Mammary epithelial cell (primary cell): ENCODE measurements at places on chromosomes 7 and 10.

DNA sequence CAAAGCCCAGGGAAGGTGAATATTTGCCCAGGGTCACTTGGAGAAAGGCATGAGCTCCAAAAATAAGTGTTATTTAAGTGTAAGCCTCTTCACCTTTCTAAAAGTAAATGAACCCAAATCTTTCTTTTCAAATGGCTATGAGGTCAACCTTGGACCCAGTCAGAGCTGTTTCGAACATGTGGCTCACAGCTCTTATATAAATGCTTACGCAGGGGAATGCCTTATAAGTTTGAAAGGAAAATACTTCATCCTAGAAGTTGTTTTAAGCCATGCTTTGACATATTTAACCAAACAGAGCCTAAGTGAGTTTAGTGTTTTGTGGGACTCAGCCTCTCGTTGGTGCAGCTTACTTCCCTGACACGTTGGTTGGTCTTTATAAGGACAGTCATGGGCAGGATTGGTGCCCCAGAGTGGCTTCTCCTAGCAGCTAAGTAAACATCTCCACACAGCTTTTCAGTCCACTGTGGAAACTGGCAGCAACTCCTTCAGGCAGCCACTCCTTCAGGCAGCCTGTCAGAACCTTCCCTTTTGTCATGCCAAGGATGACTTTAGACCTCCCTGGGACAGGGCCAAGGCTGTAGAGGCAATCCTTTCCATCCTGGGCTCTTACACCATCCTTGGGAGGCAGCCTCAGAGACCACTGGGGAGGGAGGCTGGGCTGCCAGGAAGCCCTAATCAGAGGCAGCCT is 43.6 kb downstream of the MINDY4 start:
- no peak for DNase-seq

DNA sequence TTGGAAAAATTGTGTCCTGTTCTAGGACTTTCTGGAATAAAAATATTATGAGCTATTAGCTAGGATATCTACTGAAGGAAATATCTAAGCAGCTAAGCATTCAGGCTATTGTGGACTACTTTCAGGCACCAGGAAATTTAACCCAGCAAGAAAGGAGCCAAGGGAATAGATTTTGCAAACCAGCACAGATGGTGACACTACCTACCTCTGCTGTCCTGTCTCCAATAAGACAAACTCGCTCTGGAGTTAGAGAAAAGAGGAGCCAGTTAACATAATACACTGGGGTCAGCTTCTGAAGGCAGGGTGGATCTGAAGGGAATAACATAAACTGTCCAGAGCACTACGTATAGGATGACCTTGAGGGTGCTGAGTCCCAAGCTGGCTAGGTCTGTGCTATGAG is 223.7 kb upstream of the PRSS58 start:
- no peak for DNase-seq

GRCh38 chr7:51444936-51445335 is 128.3 kb upstream of the COBL start:
- no peak for DNase-seq

DNA sequence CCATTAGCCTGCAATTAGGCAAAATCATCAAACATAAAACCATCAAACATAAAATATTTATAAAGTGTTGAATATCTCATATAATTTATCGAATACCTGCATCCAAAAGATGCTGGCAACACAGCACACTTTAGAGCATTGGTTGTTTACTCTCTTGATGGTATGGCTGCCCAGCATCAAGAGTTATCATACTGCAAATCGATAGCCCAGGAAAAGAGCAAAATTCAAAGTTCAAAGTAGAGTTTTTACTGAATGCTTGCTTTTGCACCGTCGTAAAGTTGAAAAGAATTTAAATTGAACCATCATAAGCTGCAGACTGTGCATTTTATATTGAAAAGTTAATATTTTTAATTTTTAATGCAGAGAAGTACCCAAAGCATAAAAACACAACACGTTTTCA is 4.2 kb upstream of the GSTO2 start:
- DNase-seq, result no peak

DNA sequence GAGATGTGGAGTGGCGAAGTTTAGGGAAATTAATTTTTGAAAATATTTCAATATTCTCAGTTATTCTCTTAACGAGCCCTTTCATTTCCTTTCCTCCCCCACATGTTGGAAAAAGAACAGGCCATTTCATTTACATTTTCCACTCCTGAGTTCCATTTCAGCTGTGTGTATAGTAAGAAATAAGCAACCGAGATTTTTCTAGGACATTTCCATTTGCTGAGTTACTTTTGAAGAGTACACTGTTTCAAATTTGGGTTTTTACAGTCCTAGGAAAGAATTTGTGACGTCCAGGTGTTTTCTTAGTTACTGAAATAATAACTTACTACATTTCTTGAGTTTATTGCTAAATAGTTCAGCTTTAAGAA is 1.2 kb downstream of the SEPTIN7 start:
- no peak for DNase-seq

DNA sequence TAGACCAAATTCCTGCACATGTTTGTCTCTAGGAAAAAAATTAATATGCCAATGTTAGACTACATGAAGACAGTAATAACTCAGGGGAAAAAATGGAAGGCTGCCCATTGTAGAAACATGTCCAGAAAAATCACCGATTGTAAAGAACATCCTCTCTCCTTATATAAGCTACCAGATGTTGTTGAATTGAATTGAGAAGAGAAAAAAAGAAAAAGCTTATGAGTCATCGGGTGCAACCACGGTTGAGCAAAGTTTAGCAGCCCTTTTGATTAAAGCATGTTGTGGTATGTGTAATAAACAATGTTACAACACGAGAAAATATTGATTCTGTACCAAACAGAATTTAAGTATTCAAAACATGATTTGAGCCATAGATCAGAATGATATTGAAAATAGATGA is 102.3 kb upstream of the ARHGAP21 start:
- DNase-seq, result peak; percentile 75

DNA sequence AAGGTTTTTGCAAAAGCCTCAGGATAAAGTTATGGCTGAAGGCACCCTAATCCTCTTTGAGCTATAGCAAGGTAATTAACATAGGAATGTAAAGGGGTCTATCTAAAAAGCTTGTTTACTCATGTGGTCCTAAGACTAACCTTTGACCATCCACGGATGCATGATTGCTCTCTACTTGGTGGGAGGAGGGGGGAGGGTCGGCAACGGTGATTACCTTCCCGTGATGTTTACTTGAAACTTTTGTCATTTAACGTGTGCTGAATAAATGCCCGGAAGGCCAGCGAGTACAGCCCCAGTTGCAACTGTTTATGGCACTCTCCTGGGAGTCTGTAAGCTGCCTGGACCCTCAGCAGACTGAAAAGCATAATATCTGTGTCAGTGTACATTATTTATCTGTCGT is 78.9 kb upstream of the GPR22 start:
- no peak for DNase-seq

DNA sequence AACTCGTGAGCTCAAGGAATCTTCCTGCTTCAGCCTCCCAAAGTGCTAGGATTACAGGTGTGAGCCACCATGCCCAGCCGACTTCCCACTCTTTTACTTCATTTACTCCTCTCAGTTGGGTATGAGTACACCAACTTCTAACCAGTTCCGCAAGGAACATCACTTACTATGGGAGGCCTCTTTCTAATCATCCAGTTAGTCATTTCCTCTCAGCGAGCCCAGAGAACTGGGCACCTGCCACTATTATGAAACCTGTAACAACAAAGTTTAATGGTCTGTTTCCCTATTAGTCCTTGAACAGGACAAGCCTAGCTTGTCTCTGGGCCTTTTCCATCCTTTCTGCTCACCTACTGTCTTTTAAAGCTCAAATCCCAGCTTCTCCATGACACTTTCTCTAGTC is 88.8 kb downstream of the DNMBP start:
- DNase-seq, result peak; percentile 87

DNA sequence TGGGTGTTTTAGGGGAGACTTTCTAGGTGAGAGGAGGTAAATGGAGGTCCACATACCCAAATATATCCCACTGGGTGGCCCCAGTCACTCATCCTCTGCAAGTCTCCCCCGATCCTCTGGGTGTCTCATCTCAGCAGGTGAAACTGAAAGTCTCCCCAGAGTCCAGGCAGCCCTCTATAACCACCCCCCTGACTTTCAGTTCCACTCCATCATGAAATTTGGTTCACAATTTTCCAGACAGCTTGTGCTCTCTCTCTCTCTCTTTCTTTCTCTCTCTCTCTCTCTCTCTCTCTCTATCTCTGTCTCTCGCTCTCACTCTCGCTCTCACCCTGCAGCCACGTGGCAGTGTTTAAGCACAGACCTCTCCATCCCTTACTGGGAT is 56.7 kb upstream of the ELN start:
- DNase-seq, result no peak

DNA sequence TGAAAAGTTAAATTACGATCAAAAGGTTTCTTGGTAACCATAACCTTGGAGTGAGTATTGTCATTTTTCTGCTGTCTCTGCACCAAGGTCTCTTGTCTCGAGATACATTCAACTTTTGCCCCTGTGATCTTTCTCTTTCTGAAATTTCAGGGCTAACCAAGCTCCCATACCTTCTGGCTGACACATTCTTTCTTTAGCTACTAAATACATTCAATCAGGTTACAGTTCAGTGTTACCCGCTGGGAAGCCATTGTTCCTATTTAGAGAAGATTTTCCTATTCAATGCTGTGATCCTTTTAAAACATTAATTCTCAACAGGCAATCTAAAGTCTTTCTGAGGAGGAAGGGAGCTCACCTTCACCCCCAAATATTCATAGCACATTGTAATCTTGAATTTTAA is 22.9 kb upstream of the DMTF1 start:
- no peak for DNase-seq

GRCh38 chr10:30751678-30752331 is 122.3 kb upstream of the LYZL2 start:
- no peak for DNase-seq

- DNase-seq, result no peak
Measured at GRCh38 chr10:80462299-80462980, 8.3 kb downstream of the TSPAN14 start.
